ENCODE measurements at places on chromosomes 11 and 22.

DNA sequence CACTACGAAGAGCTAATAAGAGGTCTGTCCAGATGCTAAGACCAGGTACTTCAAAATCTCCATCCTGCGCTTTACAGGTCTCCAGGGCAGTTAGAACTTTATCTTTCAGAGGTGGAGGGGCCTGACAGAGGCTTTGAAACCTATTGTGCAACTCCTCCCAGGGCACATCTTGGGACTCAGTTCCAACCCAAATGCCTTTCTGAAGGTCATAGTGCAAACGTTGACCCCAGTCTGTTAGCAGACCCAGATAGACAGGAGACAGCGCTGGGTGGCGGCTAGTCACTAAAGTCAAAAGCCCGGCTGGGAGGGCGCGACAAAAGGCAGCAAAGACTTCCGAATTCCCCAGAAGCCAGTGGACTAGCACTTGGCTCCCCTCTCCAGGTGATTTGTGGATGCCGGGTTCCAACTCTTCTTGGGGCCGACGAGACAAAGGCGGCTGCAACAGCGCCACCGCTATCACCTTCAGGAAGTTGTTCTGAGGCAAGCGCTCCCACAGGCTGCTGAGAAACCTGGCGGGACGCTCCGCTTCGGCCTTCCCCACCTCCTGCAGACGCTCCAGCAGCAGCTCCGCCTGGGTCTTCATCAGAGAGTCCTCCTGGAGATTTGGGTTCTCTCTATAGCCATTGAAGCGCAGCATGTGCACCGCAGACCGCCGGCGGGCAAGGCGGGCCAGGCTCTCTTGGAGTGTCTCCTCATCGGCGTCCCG, 728 bp downstream of the FANCF start:
- peak; percentile 83 for DNase-seq

- DNase-seq: no peak
Observed at GRCh38 chr11:125422681-125423080, 73.4 kb downstream of the FEZ1 start.

DNA sequence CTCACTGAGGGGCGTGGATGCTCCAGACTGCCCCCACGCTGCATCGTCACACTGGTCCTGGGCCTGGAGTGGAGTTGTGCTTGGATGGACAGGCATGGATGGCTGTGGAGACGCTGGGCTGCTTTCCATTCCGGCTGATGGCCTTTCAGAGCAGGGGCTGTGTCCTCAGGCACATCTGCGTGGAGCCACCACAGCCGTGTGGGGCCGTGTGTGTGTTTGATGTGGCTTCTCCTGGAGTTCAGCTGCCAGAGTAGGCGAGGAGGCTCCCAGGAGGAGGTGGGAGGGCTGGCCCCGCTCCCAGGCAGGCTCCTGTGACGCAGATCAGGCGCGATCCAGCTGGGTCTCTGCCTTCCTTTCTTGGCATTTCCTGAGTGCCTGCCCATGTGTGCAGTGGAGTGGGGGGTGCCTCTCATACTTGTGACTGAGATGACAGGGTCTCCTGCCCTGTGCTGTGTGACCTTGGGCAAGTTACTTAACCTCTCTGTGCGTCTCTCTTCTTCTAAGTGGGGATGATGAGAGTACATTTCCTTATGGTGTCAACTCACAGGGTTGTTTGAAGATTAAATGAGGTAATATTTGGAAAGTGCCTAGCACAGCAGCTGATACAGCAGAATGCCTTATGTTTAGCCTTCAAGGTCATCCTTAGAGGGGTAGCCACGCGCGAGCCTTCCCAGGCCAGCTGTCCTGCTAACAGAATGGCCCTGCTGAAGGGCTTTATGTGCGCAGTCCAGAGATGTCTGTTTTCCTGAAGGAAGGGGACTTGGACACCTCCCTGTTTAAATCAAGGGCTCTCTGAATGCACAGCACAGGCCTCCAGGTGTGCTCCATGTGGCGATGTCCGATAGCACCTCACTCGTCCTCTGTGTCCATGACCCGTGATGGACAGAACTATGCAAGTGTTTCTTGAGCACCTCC, 33.5 kb downstream of the GLB1L2 start:
- DNase-seq: no peak

DNA sequence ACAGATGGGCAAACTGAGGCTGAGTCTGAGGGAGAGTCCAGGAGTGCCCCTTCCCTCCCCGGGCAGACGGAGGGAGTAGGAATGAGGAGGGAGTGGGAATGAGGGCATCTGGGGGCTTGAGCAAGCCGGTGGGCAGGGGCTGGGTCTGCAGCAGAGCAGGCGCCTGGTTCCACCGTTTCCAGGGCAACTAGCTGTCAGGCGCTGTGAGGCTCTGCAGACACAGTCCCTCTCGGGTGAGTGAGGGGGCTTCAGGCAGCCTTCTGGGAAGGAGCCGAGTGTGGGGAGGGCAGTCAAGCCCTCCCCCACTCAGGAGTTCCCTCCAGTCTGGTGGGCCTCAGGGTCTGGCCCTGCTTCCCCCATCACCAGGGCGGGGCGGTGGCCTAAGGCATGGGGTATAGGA, 19.0 kb downstream of the TMEM258 start:
- no peak for DNase-seq

DNA sequence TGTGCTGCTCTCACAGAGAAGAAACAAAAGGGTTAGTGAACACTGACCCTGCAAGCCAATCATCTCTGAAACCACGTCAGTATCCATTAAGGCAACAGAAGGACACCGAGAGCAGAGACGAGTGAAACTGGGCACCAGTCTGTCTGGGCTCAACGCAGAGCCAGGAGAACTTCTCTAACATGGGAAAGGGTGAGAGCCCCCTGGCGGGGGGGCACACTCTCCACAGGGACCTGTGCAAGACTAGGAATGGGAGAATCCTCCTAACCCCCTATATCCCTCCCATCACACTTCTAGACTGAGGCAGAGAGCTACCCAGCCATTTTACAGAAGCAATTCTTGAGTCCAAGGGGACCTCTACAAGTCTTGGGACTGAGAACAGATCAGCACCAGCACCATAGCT, 285.8 kb downstream of the SOX6 start:
- no peak for DNase-seq

GRCh38 chr11:59810911-59811259, 307 bp upstream of the MRPL16 start:
- DNase-seq: no peak
